Hippocampal formation (tissue), 2 donors: ENCODE measurements at places on chromosomes 16 and 17.

GRCh38 chr16:55002419-55002818, 71.8 kb downstream of the IRX5 start:
- no peak for DNase-seq

GRCh38 chr16:52573365-52574299, 26.7 kb upstream of the TOX3 start:
- no peak for DNase-seq

GRCh38 chr16:16163571-16163970, 59.7 kb downstream of the ABCC6 start:
- DNase-seq = peak; percentile 7

DNA sequence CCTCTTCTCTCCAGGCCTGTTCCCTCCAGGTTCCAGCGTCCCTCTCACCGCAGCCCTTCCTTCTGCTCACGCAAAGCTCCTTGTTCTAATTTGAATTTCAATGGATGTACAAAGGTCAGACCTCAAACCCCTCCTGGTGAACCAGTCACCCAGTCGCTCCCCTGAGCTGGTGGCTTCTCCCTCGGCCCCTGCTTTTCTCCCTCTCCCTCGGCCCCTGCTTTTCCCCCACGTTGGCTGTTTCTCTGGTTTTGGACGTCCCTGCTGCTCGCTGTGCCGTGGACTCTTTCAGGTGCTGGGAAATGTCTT, 8.6 kb upstream of the MSLN start:
- no peak for DNase-seq

DNA sequence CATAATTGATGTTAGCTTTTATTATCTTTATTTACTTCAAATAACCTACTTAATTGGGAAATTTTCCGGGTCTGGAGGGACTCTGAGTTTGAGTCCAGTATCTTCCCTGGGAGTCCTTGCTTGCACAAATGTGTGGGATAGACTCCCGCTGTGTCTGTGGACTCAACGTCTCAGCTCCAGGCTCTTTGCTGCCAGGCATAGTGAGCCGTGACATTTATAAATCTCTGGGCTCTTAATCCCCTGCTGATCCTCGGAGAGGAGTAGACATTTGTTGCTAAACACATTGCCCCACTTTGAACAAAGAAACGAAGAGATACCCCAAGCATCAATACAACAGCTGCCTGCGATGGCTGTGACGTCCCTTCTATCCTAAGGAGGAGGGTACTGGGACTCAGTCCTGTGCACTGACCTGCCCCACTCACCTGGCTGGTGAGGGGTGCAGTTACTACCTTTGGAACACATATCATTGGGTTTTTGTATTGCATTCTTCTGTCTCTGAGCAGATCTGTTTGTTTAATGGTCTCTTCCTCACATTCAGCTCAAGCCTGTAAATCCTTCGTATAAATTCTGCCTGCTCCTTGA, 316.9 kb downstream of the HAPSTR1 start:
- no peak for DNase-seq

DNA sequence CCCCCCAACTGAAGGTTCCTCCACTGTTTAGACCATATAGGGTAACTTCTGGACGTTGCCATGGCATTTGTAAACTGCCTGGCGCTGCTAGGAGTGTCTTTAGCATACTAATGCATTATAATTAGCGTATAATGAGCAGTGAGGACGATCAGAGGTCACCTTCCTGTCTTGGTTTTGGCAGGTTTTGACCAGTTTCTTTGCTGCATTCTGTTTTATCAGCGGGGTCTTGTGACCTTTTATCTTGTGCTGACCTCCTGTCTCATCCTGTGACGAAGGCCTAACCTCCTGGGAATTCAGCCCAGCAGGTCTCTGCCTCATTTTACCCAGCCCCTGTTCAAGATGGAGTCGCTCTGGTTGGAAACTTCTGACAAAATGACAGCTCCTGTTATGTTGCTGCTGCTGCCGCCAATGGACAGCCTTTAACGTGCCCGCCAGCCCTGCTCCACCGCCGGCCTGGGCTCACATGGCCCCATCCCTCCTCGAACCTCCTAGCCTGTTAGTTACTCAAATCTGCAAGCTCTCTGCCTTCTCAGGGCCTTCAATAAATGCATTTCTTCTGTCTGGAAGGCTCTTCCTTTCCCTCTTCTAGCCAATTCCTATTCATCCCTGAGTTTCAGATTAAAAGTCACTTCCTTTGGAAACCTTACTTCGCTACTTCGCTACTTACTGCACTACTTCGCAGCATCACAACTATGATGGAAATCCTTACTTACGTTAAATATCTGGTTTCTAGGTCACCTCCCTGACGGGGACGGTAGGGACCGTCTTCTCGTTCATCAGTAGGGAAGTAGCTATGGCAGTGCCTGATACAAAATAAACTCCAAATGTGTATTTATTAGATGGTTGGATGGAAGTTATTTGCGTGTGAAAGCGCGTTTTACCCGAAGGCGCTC, 640 bp upstream of the NAGLU start:
- peak; percentile 29 for DNase-seq

- no peak for DNase-seq
These were observed 200.5 kb downstream of the ZFHX3 start for GRCh38 chr16:72847187-72848027.

DNA sequence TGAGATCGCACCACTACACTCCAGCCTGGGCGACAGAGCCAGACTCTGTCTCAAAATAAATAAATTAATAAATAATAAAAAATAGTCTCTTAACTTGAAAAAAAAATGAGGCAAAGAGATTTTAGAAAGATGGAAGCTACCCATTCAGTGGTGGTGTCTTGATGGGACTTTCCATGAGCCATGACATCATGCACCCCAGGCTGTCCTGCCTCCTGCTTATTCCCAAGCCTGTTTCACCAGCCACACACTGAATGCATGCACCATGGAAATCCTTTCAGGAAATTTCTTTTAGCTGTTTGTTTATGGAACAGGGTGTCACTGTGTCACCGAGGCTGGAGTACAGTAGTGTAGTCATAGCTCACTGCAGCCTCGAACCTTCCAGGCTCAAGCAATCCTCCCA, 8.9 kb upstream of the DLX3 start:
- DNase-seq = no peak

- no peak for DNase-seq
These were observed 9.6 kb downstream of the MT1X start for GRCh38 chr16:56691885-56692284.

- no peak for DNase-seq
These were observed 8.8 kb upstream of the ROGDI start for GRCh38 chr16:4811242-4811641.
